Frontal cortex (tissue), 4 donors: ENCODE measurements at places on chromosomes 6 and 20.

DNA sequence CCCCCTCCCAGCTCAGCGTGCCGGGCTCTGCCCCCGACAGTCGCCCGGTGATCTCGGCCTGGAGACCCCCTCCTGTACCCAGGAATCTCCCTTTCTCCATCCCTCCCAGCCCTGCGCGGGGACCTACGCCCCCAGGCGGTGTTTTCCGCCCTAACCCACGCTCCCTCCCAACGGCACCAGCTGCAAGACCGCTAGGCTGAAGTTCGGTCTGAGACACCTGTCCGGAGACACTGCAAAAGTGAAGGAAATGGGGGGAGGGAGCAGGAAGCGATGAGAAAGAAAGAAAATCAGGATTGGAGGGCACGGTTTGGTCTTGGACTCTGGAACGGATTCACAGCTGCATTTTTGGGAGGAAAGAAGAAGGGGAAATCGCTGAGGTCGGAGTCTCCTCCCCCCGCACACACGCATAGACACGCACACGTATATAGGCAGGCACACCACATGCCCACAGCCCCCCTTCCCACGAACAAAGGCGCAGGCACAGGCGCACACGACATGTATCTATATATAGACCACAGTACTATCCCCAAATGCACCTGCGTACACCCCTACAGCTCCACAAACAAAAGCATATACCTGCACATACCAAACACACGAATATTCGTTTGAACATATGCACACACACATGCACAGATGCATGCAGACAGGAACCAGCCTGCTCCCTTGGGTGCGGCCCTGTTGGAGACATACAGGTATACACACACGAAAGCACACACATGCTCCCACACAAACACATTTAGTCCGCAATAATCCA, 1.0 kb downstream of the SLC32A1 start:
- no peak for DNase-seq

- DNase-seq, result no peak
Observed at GRCh38 chr20:46122516-46123481, 4.7 kb downstream of the CD40 start.

DNA sequence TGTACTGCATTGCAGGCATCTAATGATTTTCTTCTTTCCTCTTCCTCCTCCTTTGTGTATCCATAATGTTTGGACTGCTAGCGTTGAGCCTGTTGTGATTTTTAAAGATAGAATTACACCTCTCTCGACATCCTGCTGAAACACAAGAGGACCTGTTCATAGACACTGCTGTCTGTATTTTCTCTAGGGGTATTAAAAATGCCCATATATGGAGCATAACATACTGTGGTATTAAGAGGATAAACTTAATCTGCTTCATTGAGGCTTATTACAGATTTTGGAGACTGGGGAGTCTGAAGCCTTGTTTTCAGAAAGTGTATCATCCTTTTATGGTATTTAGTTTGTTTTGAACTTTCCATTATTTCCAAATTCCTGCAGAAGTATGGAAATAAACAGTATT, 414.3 kb downstream of the CDKAL1 start:
- no peak for DNase-seq

- DNase-seq, result no peak
Observed at GRCh38 chr20:10654630-10655029, 19.2 kb downstream of the JAG1 start.

DNA sequence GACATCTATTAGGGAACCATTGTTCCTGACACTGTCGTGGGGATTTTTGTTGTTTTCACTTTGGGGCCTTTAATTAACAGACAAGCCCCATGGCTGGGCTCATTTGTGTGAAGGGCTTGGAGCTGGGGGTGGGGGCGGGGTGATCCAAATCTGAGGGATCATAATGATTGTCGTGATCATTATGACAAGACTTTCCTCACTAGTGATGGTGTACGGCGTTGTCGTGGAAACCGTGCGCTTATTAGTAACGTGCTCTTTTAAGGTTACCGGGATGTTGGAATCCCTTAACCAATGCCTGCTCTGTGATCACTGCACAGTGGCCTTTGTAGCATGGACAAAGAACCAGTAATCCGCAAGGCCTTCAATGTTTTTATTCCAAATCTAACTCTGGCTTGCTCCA, 18.6 kb downstream of the PDYN start:
- no peak for DNase-seq

- no peak for DNase-seq
Observed at GRCh38 chr6:103177791-103178190, 1681.9 kb downstream of the HACE1 start.
